ENCODE measurements at places on chromosomes 6 and 20.

DNA sequence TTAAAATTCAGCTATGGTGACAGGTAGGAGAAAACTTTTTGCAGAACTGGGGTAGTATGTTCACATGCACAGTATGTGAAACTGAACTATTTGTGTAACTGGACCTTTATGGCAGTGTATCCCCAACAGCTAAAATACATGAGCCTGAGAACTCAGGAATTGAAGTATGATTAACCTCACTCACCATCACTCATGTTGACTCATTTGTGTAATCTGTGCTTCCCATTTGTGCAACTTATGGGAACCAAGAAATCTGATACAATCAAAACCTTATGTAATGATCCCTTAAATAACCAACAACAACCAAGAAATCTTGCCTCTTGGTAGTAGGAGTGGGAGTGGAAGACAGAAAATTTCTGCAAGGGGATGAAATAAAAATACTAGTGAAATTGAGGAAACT lies 674.9 kb downstream of the HDGFL1 start:
- no peak for DNase-seq

DNA sequence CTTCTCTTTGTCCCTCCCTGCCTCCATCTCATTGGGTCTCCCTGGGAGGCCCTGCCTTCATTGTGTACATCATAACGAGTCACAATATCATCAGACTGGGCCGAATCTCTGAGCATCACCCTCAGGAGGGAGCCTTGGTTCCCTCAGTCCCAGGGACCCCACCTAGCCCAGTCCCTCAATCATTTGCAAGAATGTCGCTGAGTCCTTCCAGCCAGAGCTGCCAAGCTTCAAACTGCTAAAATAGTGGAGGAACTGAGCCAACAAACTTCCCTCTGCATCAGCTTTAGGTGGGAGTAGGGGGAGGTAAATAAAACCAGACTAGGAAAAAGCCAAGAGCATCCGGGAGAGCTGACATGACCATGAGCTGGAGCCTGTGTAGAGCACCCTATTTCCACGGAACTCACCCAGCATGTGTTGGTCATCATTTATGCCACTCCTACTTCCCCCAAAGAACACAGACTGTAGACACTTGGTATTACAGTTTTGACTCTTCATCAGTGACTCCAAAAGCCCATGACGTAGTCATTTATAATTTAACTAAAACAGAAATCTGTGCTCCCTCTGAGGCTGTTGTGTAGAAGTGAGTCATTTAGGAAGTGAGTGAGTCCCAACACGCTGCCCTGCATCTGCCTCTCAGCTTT lies 28.8 kb upstream of the IL17A start:
- DNase-seq = no peak

DNA sequence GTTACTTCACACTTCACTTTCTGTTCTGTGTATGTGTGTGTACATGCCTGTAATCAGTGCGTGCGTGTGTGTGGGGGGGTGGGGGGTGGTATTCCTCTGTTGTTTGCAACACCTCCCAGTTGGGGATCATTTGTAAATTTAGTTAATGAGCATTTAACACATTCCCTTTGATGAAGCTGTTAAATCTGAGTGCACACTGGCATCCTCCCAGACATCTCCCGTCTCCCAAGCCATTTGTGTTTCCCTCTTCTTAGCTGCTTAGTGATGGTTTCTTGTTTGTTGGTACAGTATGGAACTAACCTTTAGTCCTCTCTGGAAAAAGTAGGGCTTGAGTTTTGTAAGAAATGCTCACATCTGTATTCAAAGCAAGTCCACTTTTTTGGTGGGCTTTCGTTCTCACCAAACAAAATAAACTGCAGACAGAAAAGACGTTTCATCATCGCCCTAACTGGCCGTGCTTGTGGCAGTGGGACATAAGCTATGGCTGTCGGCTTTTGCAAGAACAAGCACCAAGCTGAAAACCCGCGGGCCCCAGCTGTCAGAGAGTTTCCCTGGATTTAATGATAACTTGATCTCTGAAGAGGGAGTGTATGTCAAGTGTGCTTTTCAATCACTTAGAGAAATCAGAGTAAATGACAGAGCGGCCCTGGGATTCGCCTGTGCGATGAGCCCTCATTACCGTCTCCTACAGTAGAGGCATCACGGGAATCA lies 54.9 kb upstream of the SASH1 start:
- no peak for DNase-seq

- peak; percentile 2 for DNase-seq
Observed at GRCh38 chr20:57048027-57048869, 218.2 kb downstream of the BMP7 start.

- DNase-seq = no peak
Observed at GRCh38 chr6:82741996-82742385, 323.6 kb downstream of the UBE3D start.

DNA sequence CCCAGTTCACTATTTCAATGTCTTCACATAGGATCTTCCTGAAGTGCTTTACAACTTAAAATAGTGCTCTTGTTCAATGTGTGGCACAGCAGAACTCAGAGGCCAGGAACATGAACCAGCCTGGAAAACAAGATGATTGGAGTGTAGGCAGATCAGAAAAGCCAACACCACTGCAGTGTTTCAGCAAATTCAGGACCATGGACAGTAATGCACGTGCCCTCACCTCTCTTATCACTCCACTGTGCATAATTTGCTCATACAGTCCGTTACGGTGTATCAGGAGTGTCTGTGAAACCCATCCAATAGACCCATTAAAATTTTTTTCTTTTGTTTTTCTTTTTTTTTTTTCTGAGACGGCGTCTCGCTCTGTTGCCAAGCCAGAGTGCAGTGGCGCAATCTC lies 27.6 kb upstream of the HACE1 start:
- DNase-seq = no peak

GRCh38 chr6:51472745-51473487 lies 614.5 kb downstream of the PKHD1 start:
- DNase-seq = no peak

GRCh38 chr6:117404548-117404947 lies 21.2 kb downstream of the ROS1 start:
- DNase-seq = no peak

DNA sequence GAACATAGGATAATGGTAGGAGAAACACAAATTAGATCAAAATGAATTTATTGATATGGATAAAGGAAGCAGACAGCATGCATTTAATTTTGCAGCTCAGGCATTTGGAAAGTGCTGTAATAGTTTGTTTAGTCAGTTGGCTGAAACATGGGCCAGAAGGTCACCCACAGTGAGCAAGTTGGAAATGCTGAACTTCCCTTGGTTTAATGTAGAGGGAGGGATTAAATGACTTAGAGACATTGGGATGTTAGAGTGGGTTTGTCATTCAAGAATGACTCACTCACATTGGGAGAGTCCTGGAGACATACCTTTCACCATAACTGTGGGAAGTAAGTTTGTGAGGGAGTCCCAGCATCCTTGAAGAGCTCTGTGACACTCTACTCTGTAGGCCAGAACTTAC lies 231.5 kb upstream of the PLCB4 start:
- no peak for DNase-seq

DNA sequence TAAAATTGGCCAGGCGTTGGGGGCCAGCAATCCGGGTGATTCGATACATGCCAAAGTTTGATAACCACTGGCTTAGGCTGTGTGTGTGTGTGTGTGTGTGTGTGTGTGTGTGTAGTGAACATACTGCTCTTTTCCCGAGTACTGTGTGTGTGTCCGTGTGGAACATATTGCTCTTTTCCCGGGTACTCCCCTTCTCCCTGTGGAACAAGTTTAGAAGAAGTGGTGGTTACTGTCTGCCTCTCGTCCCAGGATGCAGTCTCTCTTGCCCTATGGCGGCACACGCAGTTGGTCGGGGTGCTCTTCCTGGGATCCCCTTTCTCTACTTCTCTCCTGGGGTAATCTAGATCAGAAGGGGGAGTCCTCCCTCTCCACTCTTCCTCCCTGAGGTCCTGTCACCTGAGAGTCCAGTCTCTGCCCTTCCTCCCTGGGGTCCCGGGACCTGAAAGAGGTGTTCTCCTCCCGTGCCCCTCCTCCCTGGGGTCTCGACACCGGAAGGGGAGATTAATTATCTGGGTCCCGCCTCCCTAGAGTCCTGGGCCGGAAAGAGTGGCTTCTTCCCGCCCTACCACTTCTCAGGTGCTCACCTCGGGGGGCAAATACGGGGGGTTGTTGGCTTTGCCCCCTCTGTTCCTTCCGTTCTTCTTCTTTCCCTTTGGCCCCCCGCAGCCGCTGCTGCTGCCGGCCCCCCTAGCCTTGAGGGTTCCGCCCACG lies 516 bp downstream of the GTPBP2 start:
- peak; percentile 56 for DNase-seq

- no peak for DNase-seq
Observed at GRCh38 chr20:17807651-17808050, 107.9 kb downstream of the BANF2 start.

DNA sequence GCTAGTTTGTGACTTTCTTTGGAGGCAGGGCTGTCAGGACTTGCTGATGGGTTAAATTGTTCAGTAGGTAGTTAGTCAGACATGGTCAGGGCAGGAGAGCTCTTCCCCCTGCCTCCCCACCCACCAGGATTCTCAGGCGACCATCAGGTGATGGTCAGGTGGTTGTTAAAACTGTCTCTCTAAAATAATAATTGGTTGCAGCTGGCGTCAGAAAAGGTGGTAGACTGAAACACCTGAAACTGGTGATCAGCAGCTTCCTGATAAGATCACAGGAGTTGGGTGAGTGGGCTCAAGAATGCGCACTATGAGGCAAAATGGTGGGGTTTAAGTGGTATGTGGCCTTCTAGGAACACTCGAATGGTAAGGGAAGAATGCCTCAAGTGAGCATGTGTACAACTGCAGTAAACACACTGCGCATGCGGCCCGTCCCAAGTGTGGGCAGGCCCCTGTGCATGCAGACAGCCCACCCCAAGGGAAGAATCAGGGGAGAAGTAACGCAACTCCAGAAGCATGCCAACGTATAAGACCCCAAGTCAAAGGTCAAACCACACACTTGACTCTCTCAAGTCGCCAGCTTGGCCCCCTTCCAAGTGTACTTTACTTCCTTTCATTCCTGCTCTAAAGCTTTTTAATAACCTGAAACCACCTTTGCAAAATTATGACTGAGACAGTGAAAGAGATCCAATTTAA lies 7.9 kb upstream of the BLCAP start:
- DNase-seq = no peak

GRCh38 chr6:158028421-158028820 lies 46.8 kb downstream of the SYNJ2 start:
- DNase-seq = no peak

DNA sequence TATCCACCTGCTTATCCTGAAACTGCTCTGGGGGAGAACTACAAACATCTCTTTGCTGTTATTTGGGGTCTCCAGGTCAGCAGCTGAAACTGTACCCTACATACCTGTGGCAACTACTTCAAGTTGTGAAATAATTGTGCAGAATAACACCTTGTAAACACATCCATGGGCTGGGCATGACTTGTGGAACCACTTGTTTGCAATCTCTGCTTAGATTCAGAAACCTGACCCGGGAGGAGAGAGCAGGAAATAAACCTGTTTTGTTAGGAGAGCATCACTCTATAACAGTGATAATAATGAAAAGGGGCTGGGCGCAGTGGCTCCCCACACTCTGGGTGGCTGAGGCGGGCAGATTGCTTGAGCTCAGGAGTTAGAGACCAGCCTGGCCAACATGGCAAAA lies 183.1 kb downstream of the NFATC2 start:
- DNase-seq = no peak

DNA sequence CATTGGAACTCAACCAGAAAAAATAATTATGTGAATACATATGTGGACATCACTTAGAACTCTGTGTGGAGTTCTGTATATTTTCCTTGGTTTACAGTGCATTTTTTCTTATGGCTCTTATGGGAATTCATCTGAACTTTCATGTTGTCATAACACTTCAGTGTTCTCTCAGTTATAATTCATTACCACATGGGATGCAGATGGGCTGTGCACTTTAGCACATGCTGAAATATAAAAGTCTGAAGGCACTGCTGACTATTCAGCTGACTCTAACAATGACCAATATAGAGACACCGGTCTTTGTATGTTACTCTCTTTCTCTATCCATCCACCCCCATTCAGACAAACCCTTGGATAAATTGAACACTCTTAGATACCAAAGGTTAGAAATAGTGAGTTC lies 29.3 kb downstream of the GRIK2 start:
- DNase-seq = no peak

GRCh38 chr6:113853252-113853651 lies 3.9 kb upstream of the MARCKS start:
- DNase-seq = no peak

DNA sequence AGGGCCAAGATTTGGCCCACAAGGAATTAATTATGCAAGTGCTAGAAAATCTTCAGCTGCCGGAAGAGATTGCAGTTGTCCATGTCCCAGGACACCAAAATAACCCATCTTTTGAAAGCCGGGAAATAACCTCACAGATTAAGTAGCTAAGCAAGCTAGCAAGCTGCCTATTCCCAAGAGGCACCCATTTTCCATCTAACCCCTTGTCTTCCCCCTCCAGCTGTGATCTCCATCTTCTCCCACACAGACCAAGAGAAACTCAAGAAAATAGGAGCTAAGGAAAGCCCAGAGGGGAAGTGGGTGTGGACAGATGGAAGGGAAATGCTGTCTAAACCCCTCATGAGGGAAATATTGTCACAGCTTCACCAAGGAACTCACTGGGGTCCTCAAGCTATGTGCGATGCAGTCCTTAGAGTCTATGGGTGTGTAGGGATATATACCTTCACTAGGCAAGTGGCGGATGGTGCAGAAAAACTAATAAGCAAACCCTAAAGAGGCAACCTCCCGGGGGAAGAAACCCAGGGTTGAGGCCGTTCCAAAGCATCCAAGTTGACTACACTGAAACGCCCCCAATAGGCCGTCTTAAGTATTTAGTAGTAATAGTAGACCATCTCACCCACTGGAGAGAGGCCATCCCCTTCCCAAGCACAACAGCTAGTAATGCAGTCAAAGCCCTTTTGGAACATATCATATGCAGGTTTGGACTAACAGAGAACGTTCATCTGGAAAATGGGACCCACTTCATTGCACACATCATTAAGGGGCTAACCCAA lies 64.3 kb upstream of the PRSS16 start:
- DNase-seq = no peak

DNA sequence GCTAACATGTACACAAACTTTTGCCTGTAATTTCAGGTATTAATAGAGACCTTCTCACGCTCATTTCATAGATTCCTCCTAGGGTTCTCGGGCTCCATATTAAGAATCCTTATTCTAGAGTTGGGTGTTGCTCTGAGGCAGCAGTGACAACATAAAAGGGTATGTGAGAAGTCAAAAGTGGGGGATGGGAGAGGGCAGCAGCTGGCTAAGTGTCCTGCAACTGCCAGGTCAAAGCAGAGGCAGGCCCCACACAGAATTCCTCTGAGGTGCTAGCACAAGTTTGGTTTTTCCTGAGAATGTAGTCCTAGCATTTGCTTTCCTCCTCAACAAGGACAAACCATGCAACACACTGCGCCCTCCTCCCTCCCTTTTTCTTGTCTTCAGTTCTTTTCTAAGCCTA lies 4.6 kb downstream of the NSFL1C start:
- no peak for DNase-seq

- DNase-seq = no peak
Observed at GRCh38 chr20:43809206-43809819, 82.5 kb upstream of the GTSF1L start.

GRCh38 chr6:163469459-163469985 lies 55.0 kb downstream of the QKI start:
- no peak for DNase-seq

All from HL-60 (cell line).